Type B pancreatic cell (in vitro differentiated cells): ENCODE measurements at places on chromosomes 13 and 19. TPM values are rescaled to one million over a fixed set of nuclear protein-coding genes. Genes with fewer than 3 reads are reported as not detected.

The YJEFN3 gene
- 12.2 and 23.2 TPM in 2 replicates for total RNA-seq

DNA sequence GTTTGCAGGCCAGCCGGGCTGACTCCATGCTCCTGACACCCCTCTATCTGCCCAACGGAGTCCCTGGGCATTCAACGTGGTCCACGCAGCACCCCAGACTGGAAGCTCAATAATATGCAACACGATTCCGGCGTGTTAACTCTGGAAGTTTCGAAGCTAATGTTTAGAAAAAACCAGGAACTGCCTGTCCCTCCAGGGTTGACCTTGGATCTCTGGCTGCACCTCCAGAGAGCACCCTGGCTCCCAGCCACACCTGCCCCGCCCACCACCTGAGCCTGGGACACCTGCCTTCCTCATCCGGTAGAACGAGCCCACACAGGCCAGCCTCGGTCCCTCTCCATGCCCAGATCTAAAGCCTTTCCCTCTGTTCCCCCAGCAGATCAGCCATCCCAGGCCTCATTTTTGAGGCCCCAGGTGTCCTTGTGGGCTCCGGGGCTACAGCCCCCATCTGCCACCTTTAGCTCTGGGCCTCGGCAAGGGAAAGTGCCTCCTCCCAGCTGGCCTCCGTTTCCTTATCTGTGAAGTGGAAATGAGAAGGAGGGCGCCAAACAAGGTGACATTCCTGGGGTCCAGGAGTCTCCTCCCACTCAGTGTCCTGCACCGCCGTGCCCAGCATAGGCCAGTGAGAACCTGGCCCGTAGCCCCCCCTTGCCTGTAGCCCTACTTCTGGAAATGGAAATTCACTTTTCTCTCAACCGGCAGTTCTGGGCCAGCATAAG, 38.7 kb downstream of the KLF2 start:
- DNase-seq: no peak

DNA sequence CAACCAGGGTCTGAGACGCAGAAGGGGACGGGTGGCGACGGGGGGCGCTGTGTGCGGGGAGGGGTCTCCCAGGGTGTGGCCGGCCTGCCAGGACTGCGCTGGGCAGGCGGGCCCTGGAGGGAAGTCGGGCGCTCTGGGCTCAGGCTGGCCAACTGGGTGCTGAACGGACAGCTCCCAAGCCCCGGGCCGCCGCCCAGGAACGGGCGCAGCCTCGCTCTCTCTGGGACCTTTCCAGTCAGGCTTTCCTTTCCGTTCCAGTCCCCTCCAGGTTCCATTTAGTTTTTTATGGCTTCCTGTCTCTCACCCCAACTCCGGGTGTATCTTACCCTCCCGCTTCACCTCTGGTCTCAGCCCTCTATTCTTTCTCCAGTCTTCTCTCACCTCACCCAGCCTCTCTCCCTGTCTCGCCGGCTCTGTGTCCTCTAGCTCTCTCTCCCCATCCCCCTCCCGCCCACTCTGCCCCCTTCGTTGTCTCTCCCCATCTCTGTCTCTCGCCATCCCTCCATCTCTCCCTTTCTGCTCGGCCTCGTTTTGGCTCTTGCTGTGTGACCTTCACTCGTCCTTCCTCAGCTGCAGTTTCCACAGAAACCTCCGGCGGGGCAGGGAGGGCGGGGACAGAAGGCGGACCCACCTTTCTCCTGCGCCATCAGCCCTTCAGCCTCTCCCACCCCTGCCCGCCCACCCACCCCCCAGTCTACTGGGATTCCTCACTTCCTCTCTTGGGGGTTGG, 3.3 kb upstream of the ATP1A3 start:
- no peak for DNase-seq

- DNase-seq: no peak
Measured at GRCh38 chr13:77930430-77930829, 11.8 kb upstream of the EDNRB start.

DNA sequence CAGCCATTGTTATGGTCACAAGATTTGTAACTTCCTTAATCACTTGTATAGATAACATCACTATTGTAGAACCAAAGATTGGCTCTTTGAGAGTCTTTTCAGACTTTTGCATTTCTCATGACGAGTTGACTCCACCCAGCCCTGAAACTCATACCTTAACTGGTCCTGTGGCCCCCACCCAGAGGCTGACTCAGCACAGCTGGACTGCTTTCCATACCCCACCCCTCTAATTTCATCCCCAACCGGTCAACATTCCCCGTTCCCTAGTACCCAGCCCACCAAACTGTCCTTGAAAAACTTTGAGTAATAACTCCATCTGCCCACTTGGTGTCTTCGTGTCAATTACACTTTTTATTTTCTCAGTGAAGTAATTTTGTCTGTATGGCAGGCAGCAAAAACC, 32.1 kb upstream of the SLITRK1 start:
- DNase-seq: no peak

DNA sequence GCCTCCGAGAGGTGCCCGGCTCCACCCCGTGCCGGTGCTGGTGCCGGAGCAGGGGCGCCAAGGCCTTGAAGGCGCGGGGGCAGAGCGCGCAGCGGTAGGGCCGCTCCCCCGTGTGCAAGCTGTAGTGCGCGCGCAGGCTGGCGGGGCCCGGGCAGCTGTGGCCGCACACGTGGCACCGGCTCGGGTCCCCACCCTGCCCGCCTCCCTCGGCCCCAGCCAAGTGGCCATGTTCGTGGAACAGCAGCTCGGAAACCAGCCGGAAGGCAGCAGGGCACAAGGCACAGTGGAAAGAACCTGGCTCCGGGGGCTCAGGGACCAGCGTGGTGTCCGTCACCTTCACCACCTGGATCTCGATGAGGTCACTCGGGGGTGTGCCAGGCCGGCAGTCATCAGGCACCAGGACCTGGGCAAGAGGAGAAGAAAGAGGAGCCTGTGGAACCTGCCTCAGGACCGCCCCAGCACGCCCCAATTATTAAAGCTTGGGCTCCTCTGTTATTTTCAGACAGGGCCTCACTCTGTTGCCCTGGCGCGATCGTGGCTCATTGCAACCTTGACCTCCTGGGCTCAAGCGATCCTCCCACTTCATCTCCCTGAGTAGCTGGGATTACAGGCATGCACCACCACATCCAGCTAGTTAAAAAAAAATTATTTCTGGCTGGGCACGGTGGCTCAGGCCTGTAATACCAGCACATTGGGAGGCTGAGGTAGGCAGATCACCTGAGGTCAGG, 2.0 kb downstream of the ZNF784 start:
- DNase-seq: no peak

- no peak for DNase-seq
Measured at GRCh38 chr19:22628401-22628800, 5.7 kb upstream of the ZNF492 start.

GRCh38 chr13:99575376-99576120, 74.3 kb downstream of the TM9SF2 start:
- DNase-seq: no peak

- DNase-seq: no peak
Measured at GRCh38 chr19:1130771-1131717, 27.2 kb downstream of the GPX4 start.

DNA sequence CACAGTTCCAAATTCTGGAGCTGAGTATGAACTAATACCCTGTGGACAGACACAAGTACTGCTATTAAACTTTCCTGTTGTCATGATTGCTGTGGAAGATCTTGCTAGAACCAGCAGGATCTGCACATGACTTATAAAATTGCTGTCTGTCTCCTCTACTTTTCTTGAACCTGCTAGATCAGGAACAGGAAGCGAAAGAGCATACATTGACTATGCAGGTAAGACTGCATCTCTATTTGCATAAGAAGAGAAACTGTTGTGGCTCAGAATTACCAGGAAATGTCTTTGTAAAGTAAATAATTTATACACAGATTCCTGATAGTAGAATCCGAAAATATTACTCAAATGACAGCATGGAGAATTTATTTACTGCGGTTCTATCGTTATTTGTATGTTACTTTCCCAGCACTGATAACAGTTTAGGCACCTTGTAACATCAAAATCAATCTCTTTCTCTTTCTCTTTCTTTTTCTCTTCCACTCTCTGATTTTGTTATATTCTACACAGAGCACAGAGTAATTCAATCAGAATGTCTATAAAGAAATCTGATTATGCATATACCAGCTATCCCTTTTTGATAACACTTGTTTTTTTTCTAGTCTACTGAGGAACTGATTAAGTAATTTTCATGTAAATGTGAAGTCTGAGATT, 226.5 kb downstream of the MYO16 start:
- no peak for DNase-seq

GRCh38 chr19:39448271-39448670, 2.9 kb downstream of the SUPT5H start:
- no peak for DNase-seq

- DNase-seq: no peak
Measured at GRCh38 chr13:50668691-50669271, 174.7 kb downstream of the DLEU7 start.

The TMC4 gene
- total RNA-seq: 24.2 and 42.1 TPM in 2 replicates

The FCHO1 gene
- total RNA-seq: 2.5 and 4.4 TPM in 2 replicates

GRCh38 chr13:73177916-73178565, 119.2 kb downstream of the KLF5 start:
- DNase-seq: no peak

DNA sequence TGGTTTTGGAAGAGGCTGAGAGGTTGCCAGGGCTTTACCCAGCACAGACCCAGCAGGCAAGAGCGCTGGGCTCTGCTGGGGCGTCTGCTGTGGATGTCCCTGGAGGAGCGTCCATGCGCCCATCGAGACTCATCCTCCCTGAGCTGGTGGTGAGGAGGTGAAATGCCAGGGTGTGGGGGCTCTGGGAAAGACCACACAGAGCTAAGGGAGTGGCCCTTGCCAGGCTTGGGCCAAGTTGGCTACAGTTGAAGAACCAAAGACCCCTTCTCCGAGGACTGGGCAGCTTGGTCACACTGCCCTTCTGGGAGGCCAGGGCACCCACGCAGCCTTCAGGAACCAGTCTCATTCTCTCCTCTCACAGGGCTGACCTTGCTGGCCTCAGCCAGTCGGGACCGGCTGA, 24.6 kb upstream of the OVOL3 start:
- no peak for DNase-seq

DNA sequence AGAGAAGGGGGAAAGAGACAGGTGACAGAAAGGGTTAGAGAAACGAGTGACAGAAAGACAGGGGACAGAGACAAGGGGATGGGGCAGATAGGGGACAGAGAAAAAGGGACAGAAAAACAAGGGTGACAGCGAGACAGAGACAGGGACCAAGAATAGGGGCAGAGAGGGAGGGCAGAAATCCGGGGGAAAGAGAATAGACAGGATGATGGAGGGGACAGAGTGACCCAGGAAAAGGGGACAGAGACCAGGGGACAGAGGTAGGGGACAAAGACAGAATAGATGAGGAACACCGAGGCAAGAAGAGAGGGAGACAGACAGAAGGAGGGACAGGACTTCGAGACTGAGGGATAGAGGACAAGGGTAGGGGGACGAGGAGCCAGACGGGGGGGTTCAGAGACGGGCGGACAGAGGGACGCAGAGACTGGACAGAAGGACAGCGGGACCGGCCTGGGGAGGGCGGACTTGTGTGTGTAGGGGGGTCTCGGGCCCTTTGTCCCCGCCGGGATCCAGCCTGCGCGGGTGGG, 593 bp downstream of the CADM4 start:
- DNase-seq: no peak

GRCh38 chr19:45340899-45341453, 426 bp downstream of the KLC3 start:
- DNase-seq: no peak

DNA sequence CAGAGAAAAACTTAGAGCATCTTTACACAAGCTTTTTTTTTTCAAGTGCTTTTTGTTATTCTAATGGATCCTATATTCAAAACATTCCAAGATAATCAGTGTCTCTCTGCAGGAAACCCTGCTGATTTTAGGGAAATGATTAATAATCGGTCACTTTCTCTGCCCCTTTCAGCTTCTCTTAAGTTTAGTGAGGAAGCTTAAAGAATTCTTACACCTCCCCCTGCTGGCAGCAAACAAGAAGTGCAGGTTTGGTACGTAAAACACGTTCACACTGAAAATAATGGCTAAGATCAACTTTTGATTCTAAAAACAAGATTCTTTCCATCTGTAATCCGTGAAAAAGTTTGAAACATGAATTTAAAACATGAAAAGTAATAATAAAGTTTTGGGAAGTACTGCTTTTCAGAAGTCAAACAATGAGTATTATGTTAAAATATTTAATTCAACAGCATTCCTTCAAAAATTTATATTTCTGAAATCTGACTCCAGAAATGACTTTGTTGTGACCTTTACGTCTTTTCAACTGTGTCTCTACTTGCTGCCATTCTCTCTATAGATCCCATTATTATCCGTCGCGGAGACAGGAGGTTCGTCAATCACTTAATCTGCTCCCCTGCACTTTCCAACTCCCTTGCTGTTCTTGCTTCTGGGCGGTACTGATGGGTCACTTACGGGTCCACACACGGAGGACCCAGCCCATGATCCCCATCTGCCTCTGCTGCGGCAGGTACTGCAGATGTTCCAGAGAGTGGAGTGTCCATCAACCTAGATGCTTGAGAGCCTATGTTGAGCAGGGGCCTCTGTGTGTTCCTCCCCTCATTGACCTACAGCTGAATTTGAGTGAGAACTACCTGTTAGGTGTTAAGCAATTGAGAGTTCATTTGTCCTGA, 203.1 kb upstream of the EDNRB start:
- DNase-seq: no peak

The RNF17 gene
- 0.12 TPM in 1 of 2 replicates, not detected in the other for total RNA-seq

The LIM2 gene
- total RNA-seq: 19.5 TPM in 1 of 2 replicates, not detected in the other

GRCh38 chr13:75426421-75426820, 55.5 kb downstream of the TBC1D4 start:
- DNase-seq: no peak

GRCh38 chr13:108985166-108985565, 355.8 kb downstream of the MYO16 start:
- no peak for DNase-seq

DNA sequence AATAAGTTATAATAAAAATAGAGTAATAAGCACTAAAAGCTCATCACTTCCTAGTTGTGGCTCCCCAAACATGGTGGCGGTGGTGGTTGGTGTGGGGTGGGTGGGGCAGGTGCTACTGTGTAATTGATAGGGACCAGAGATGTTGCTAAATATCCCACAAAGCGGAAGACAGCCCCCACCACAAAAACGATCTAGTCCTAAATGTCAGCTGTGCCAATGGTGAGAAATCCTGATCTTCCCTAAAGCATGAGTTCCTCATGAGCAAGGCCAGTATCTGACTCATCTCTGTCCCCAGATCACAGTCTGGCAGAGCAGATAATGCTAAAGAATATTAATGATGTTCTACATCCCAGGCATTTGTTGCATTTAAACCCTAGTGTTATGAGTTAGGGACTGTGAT, 1.9 kb upstream of the EDDM13 start:
- no peak for DNase-seq

The CHAMP1 gene
- total RNA-seq: 19.2 and 37.0 TPM in 2 replicates

The CBARP gene
- total RNA-seq: 8.9 and 10.8 TPM in 2 replicates

The WDR87 gene
- total RNA-seq: not detected in 2 replicates

DNA sequence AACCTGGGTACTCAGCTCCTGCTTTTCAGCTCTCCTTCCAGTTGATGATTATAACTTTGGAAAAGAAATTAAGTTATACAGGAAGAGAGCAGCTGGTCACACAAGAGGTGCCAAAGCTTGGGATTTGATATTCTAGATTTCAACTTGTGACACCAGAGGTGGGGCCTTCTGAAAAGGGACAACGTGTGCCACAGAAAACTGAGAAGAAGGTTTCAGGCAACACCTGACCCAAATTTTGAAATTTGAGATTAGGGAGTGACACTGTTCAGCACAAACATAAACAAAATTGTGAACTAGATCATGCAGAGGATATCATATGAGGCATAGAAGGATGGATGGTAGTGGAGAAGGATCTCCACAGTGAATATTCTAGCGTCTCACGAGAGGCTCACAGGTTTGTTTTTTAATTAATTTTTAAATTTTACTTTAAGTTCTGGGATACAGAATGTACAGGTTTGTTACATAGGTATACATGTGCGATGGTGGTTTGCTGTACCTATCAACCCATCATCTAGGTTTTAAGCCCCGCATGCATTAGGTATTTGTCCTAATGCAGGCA, 379.7 kb downstream of the ENOX1 start:
- DNase-seq: no peak
